ENCODE measurements at places on chromosomes 3 and 15.

- no peak for DNase-seq
These were observed 506 bp upstream of the ATP1B3 start for GRCh38 chr3:141875893-141876380.

DNA sequence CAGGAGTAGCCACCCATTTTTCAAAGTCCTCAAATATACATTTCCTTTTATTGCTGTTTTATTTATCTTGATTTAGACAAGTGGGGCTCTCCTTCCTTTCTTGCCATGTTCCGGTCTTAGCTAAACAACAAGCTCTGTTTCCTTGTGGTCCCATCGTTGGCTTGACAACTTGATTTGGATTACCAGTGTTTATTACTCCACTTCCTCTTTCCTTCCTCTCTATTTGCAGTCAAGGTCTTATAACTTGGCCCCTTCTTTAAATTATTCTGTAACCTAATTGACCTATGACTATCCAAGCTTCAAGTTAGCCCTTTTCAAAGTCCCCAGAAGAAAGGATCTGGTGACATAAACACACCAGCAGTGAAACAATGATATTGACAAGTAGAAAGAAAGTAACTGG is 130.6 kb upstream of the STT3B start:
- DNase-seq = no peak

DNA sequence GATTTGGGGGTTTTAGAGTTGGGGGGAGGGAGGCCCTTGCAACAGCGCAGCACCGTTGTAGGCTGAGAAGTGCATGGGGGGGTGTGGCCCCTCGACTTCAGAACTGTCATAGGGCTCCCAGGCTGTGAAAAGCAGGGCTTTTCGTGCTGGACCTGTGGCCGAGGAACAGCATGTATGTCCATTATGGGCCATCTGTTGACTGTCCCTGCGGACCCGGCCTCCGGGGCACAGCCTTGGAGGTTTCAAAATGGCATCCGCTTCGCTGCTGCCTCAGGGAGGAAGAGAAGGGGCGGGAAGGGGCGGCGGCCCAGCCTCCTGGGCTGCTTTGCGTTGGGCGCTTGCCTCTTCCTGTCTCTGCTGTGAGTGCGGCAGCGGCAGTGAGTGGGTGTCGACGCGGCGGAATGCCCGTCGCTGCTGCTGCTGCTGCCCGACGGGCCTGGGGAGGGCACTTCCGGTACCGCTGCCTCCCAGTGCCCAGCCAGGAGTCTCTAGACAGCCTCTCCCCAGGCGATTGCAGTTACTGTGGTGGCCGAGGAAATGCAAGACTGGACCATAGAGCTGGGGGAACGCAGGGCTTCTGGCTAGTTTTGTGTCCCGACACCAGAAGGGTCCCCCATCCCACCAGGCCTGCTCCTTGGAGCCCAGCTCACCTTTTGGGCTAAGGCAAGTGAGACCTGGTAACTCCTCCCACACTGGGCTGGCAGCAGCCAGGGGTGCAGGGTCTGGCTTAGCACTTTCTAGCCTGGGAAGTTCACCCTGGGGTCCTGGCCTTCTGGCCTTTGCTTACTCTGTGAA is 1.9 kb downstream of the GNAI2 start:
- peak; percentile 88 for DNase-seq

DNA sequence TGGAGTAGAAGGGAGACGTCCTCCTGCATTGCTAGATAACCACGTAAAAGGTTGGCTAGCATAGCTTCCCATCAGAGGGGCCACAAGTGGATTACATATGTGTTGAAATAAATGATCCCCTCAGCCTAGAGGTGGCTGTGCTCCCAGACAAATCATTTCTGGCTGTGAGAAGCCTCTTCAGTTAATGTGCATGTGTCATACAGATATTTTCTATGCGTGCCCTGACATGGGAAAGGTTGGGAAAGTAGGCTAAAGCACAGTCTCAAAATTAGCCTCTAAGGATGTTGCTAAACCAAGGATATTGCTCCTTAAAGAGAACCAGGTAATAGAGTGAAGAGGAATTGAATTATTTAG is 17.8 kb downstream of the USP3 start:
- DNase-seq = no peak

DNA sequence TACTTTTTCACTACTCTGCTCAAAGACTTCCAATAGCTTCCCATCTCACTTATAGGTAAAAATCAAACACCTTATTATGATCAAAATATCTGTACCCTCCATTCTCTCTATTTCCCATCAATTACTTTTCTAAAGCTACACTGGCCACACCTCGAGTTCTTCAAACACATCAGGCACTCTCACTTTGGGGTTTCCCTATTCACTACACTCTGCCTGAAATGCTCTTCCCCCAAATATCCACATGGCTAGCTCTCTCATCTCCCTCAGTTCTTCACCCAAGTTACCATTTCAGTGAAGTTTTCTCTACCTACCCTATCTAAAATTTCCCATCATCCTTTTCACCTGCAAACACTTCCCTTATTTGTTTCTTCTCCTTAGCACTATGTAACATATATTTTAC is 14.8 kb downstream of the UBE3A start:
- no peak for DNase-seq

- DNase-seq = no peak
These were observed 93.1 kb downstream of the ATP10A start for GRCh38 chr15:25770031-25770430.

- DNase-seq = no peak
These were observed 143.1 kb upstream of the ARRDC4 start for GRCh38 chr15:97817276-97817890.

- DNase-seq = no peak
These were observed 213.1 kb downstream of the RPLP1 start for GRCh38 chr15:69665641-69666111.

DNA sequence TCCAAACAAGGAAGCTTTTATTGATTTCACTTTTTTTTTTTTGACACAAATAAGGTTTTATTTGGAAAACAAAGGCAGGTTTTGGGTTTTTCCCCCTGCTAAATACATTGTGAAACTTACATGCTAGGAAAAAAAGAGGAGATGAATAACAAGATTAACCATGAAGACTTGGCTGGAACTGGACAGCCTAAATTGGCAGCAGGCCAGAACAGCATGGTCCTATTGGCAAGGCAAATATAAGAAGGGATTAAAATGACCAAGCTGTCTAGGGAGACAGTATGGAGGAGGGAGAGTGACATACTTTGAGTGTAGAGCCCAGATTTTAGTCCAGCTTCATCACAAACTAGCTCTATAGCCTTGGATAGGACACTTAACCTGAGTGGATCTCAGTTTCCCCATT is 63.9 kb upstream of the BBX start:
- no peak for DNase-seq

GRCh38 chr3:49673715-49674496 is at the start of gene APEH:
Gene APEH, plus strand, starts transcription at chr3:49674351. Its CDS starts 51 bp downstream, at chr3:49674402.
- peak; percentile 98 for DNase-seq

- DNase-seq = no peak
These were observed 19.7 kb upstream of the PRSS50 start for GRCh38 chr3:46737329-46737731.

DNA sequence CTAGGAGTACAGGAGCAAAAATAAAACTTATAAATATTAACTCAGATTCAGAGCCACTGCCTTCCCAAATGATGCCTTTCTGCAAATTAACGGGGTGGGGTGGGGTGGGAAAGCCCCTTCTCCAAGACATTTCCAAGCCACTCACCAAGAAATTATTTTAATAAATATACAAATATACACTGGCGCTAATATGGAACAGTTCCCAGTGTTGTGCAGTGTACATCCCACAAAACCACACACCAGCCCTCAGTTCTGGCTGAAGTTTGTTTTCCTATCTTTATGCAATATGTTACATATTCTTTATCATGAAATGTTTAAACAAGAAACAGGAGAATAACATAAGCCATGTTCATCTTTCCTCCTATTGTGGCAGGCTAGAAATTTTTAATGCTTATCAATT is 53.0 kb upstream of the GYG1 start:
- no peak for DNase-seq

- no peak for DNase-seq
These were observed 290.4 kb upstream of the STT3B start for GRCh38 chr3:31242026-31242960.

DNA sequence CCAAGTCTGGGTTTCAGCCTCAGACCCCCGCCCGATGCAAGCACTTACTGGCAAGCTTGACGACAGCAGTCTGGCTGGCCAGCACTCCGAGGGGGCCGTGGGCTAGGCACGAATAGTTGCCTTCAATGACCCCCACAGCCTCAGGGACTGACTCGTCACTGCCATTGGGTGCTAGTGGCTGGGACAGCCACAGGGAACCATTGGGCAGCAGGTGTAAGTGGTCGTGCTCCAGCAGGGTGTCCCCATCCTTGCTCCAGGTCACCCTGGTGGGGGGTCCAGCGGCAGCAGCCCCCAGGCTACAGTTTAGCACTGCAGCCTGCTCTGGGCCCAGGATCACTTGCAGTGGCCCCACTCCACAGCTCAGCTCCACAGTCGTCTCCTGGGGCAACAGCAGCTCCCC is 11.8 kb downstream of the IGDCC4 start:
- no peak for DNase-seq

- DNase-seq = peak; percentile 97
These were observed 28.4 kb downstream of the CPN2 start for GRCh38 chr3:194322678-194323211.

DNA sequence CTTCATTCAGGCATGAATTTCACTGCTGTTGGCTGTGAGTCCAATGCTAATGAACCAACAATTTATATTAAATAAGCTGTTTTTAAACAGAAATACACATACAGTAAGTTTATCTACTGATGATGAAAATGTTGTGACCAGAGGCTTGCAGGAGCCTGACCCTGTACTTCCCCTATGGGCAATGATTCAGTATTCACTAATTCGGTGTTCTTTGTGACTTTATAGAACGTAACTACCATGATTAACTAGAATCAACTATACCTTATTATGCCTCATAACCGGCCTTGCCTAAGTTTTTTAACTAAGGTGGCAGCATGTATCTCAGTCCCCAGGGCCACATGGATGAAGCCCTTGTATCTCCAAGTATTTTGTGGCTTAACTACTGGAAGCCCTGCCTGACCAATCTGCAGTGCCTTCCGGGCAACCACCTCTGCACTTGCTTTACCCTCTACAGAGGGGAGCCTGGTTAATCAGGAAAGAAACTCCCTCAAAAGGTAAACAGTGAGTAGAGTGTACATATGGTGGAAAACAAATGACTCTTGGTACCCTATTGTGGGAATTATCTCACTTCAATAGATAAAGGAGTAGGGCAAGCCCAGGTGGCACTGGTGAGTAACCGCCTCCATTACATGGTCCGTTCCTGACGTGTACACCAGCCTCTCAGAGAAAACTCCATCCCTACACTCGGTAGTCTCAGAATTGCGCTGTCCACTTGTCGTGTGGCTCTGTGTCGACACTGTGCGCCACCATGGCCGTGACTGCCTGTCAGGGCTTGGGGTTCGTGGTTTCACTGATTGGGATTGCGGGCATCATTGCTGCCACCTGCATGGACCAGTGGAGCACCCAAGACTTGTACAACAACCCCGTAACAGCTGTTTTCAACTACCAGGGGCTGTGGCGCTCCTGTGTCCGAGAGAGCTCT is 11.6 kb upstream of the CLDN18 start:
- DNase-seq = no peak

DNA sequence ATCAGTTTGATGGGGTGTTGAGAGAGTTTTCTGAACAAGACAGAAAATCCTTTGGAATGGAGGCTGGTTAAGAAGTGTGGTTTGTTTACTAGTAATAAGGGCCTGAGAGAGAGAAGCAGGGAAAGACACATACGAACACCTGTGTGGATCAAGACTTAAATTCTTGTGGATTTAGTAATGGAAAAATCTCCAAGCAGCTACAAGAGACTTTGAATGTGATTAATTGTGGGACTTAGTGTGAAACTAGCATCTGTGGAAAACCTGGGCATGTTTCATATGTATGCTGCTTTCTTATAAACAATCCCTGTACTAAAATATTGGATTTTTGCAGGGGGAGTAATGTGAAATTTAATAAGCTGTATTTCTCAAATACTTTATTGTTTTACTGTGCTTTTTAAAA is 399.1 kb downstream of the SI start:
- DNase-seq = no peak

- no peak for DNase-seq
These were observed 928.0 kb upstream of the ALCAM start for GRCh38 chr3:104438706-104439105.

DNA sequence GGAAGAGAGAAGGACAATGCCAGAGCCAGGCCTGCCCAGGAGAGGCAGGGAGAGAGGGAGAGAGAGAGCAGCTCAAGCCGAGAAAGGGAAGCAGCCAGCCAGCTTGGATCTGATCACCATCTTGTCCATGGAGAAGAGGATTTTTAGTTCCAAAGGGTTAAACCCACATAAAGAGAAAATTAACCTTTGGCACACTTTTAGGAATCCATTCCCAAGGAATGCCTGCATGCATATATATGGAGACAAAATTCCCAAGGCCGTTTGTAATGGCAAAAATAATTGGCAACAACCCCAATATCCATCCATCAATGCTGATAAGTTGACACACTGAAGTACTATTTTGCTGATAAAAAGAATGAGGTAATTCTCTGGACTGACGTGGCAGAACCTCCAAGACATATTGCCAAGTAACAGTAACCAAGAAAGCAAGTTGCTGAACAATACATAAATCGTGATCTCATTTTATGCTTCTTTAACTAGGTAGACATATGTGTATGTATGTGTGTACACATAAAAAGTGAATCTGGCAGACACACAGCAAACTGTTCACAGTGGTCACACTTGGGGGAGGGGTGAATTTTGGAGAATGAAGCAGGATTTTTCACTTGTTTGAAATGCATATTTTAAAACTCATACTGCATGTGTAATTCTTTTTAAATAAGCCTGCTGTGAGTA is 7.5 kb upstream of the STRA6 start:
- DNase-seq = no peak

DNA sequence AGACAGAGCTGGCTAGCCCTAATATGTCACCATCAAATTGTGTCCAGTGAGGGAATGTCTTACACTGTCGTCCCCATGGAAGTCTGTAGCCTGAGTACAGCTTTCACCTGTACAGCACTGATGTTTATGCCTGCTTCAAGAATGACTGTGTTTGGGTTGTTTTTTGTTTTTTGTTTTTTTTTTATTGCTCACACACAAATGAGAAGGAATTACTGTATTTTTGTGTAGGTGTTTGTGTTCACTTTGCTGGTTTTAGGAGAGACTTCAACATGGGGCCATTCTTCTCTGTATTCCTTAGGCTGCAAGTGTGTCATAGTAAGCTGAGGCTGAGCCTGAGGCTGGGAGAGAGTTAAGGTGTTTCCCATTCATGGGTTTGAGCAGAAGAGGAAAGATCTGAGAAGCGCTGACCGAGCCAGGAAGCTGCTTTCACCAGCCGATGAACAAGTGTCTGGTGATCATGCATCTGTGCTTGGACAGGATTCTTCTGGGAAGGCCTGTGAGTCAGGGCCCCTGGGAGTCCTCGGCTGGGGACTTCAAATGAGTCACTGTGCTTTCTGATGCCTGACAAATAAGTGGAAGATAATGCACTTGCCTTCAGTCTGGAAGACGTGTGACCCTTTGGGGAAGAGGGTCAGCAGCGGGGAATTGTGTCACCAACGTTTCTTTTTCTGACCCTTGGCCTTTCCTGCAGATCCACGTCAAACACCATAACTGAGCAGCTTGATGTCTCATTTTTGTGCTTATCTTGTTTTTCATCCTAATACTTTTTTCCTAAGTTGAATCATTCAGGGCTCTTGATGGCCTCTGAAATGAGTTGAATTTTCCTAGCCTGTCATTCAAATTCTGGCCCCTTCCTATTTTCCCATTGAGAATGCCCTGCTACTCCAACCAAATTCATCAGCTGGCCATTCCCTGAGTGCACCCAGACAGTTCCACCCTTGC is 36.7 kb upstream of the ZBTB38 start:
- DNase-seq = peak; percentile 84

Measured in H54 (cell line).